GF-D8 (cell line): ENCODE measurements at places on chromosomes 7 and 10.

- no peak for DNase-seq
These were observed 451.2 kb downstream of the PLXNA4 start for GRCh38 chr7:132125096-132125495.

GRCh38 chr7:143408686-143409561 is at the start of gene EPHA1:
Gene EPHA1 (minus strand): TSS chr7:143408856. CDS start chr7:143408805, 51 bp downstream.
- DNase-seq = no peak

DNA sequence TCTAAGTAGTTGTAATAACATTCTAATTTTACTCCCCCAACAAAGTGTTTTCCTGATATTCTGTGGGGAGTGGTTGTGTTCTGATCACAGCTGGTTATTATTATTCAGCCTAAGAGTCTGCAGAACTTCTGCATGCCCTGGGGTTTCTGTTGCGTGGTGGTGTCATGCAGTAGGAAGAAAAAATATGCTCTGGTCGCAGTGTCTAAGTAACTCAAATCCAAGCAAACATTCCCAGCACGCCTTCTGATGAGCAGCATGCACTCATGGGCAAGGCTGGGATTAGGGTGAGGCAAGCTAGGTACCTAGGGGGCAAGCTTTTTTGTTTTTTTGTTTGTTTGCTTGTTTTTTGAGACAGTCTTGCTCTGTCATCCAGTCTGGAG is 112.8 kb upstream of the KMT2E start:
- no peak for DNase-seq

- DNase-seq = no peak
These were observed 84.8 kb upstream of the AOAH start for GRCh38 chr7:36809086-36809485.

- DNase-seq = no peak
These were observed 97.1 kb downstream of the CREB5 start for GRCh38 chr7:28509251-28510025.

GRCh38 chr7:80467069-80467468 is 44.8 kb downstream of the GNAT3 start:
- no peak for DNase-seq

DNA sequence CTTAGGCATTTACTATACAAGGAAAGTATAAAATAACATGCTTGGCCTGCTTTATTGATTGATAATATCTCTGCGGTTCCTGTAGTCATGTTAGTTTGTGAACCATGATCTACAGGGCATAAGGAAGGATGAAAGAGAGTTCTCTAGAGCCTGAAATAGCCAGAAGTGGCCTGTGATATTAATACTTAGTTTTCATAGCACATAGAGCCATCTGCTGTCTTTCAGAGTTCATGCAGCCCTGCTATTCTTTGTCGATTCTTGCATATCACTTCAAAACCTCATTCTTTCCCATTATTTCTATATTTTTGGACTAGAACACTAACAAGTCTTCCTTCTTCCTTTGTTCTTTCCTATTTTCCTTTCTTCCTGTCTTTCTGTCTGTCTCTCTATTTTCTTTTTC is 26.4 kb upstream of the PRKG1 start:
- DNase-seq = no peak
